ENCODE measurements at places on chromosomes 13 and 19.

GRCh38 chr19:39277598-39277997 is 9.4 kb downstream of the IFNL2 start:
- peak; percentile 36 for DNase-seq

- no peak for DNase-seq
Observed at GRCh38 chr19:3537438-3538240, 1.3 kb upstream of the TEKTIP1 start.

DNA sequence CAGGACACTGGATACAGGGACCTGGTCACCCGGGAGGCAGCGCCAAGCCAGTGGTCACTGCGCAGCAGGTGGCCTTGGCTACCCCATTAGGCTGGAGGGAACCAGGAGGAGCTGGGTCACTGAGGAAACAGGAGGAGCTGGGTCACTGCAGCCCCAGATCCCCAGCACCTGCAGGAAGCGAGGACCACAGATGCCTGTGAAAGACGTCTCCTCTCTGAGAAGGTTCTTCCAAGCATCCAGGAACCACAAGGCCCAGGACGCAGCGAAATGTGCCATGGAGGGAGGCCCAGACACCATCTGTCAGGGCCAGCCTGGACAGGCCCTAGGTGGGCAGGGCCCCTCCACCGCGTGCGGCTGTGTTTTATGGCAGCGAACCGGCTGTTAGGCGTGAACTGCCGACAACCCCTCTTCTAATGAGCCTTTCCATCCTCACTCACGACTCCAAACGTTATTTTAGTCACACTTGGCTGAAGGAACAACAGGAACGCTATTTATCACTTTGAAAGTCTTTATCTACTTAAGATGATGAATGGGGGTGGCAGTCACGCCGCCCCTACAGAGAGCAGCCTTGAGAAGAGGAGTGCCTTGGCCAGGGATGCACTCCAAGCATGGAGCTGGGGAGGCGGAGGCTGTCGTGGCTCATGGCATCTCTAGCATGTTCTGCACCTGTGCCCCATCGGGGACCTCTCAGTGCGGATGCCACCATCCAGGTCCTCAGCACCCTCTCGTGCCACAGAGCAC is 53.3 kb downstream of the CEBPG start:
- no peak for DNase-seq

DNA sequence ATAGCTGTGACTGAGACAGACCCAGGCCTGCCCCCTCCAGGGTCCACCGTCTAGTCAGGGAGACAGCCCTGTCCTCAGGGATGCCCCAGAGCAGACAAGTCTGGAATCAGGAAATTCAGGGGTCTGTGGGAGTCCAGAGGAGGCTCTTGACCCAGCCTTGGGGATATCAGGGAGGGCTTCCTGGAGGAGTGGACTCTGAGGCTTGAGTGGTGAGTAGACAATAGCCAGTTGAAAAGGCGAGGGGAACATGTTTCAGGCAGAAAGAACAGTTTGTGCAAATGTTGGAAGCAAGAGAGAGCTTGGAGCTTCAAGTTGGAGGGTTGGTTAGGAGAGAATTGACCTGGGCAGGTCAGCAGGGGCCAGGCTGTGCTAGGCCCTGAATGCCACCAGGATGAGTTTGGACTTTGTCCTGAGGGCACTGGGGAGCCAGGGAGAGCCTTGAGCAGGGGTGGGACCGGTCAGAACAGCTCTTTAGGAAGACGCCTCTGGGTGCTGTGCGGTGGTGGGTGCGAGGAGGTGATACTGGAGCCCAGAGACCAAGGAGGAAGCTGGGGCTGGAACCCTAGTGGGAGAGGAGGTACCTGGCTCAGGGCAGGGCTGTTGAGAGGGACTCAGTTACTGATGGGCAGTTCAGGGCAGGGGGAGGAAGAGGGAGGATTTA is 2.7 kb downstream of the CCDC9 start:
- DNase-seq = no peak

DNA sequence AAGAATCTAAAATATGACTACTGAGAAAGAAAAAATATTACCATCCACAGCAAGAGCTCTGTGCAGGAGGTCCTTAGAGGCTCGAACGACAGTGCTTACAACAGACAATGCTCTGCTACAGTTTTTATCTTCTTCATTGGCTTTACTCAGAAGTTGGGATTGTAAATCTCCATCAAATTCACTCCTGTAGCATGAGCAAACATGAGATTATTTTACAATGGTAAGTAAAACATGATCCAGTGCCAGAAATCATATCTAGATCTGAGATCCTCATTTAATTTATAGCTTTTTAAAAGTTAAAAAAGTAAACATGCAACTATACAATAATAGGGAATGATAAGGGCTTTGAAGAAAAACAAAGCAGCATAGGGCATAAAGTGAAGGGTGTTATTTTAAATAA is 144.5 kb upstream of the FBXL3 start:
- DNase-seq = no peak

All from hepatic stellate cell (primary cell).